ENCODE measurements at places on chromosomes 11 and 22.

DNA sequence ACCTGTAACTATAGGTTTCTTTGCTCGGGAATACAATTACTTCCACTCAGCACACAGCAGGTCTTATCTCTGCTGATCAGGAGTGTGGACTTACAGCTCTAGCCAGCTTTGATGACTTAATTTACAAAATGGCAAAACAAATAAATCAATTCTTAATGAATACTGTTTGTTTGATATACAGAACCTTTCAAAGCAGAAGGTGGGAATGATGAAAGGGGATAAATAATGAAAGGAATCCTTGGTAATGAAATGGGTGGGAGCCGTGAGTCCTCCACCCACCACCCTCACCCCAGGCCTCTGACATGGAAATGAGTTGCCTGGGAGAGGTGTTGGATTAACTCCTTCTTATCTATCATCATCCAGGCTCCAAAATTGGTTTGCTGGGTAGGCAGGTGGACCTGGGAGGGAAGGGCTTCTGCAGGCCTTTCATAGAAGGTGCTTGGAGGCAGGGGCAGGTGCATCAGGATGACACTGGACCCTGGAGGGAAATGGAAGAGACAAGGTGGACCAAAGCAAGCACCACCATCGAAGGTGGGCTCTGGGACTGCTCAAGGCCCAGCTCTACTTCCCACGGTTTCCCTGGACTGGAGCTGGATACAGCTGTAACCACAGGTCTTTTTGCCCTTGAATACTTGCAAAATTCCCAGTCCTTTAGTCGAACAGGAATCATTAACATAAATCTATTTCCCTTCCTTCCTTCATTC, 23.0 kb downstream of the POU2AF1 start:
- no peak for DNase-seq

DNA sequence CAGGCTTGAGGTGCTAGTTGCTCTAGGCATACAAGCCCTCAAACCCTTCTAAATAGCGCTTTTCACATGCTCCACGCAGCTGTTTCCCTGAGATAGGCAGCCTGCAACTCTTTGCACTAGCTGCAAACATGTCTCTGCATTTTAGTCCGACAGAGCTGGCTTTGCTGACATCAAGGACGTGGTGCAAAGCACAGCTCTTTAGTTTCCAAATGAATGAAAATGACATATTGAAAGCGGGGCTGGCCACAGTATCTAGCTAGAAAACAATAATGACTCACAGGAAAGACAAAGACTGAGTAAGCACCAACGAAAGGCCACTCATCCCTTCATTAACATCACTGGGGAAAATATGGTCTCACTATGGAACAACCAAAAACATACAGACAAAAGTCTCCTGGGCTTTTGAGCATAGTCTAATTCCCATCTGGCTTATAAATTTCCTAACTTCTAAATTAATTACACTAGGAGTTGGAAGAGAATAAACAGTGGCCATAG, 15.3 kb upstream of the ZC3H12C start:
- DNase-seq = no peak

DNA sequence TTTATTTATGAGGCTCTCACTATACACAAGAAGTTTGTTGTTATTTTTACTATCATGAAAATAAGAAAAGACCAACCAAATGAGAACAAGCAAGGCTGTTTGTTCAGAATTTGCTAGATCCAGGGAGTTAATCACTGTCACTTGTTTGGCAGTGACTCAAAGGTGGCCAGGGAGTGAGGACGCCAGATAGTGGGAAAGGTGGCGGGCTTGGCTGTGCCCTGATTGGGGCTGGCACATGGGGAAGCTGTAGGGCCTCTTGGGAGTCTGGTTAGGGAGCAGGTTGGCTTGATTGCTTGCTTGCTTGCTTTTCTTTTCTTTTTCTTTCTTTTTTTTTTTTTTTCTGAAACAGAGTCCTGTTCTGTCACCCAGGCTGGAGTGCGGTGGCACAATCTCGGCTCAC, 53.1 kb upstream of the SLC22A12 start:
- DNase-seq = no peak

DNA sequence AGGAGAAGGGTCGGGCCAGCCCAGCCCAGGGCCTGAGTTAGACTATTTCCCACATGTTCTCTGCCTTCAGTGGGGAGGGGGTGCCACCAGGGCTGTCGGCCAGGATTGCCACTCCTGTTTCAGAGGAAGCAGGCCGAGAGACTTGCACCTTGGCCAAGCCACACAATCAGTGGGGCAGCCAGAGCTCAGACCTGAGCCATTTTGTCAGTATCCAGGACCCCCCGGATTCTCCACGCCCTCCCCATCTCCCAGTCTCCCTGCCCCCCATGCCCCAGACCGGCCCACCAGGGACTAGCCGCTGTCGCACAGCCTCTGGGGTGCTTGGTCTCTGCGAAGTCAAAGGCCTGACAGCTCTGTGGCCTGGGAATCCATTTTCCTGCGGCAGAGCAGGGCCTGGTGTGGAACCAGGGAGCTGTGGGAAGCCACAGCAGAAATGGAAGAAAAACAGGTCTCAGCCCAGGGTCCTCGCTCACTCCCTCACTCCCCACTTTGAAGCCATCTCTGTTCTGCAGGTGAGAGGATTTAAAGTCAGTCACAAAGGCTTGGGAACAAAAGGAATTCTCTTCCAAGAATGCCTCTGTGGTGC, 25.5 kb upstream of the MGAT3 start:
- DNase-seq = no peak

Data from AG04450 (cell line).